ENCODE measurements at places on chromosomes 12 and 14.

- no peak for DNase-seq
Observed at GRCh38 chr12:28023156-28023887, 50.8 kb upstream of the PTHLH start.

- DNase-seq: peak; percentile 4
Observed at GRCh38 chr12:120584343-120585149, 3.3 kb upstream of the POP5 start.

- no peak for DNase-seq
Observed at GRCh38 chr12:27545665-27546064, 21.7 kb downstream of the PPFIBP1 start.

GRCh38 chr12:1839956-1840951 is 19.9 kb downstream of the LRTM2 start:
- no peak for DNase-seq

GRCh38 chr14:96584199-96584906 is 82.2 kb downstream of the PAPOLA start:
- peak; percentile 54 for DNase-seq

DNA sequence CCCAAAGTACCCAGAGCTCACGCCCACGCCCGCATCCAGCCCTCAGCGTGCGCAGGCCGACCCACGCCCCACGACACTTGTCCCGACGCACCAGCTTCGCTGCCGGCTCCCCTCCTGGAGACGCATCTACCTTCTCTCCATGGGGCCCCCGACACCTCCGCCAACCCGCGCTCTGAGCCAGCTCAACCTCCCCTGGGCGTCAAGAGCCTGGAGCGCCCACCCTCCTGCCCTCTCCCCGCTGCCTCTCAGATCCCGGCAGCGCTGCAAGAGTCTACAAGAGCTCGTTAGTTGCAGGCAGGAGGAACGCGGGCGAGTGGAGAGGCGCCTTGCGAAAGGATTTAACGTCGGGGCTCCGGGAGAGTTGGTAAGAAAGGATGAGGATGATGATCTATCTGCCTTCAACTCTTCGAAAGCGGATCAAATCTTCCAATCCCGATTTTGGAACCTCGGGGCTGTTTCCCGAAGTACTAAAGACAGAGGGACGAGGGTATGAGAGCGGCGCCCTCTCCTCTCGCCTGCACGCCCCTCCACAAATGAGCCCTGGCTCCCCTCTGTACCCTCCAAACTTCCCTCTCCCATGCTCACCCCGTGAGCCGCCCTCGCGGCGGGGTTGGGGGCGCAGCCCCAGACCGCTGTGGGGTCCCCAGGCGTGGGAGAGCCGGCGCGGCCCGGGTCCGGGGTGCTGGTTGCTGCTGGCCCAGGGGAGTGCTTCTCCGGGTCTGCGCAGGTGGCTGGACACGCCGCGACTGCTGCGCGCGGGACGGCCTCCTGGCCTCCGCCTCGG is 979 bp downstream of the LTBP2 start:
- DNase-seq: no peak

DNA sequence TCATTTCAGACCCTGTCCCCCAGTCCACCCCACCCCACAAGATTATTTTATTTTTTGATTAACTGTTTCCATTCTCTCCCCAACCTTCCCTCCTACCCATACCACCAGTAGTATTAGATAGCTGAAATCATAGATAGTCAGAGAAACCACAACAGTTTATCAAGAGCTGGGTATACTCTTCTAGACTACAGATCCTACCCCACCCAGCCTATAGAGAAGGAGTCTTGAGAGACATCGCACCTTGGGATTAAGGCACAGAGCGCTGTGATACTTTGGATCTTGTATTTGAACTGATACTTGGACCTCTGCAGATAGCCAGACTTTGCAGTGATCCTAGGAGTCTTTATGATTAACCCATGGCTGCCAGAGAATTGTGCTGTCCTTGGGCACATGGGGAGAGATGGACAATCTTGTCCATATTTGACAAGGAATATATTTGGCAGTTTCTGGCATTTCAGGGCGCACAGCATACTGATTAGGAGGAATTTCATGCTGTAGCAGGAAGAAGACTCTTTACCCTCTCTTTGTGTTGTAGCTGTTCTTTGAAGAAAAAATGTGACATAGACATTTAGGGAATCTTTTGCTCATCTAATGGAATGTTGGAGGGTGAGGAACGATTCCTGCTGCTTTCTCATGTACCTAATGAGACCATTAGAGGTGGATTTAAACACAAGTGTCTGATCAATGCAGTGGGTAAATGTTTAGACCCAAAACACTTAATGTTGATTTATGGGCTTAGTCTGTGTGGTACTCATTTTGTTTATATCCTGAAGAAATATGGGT is 982 bp downstream of the RBMS2 start:
- no peak for DNase-seq

GRCh38 chr12:22480016-22480415 is 64.3 kb downstream of the C2CD5 start:
- no peak for DNase-seq

DNA sequence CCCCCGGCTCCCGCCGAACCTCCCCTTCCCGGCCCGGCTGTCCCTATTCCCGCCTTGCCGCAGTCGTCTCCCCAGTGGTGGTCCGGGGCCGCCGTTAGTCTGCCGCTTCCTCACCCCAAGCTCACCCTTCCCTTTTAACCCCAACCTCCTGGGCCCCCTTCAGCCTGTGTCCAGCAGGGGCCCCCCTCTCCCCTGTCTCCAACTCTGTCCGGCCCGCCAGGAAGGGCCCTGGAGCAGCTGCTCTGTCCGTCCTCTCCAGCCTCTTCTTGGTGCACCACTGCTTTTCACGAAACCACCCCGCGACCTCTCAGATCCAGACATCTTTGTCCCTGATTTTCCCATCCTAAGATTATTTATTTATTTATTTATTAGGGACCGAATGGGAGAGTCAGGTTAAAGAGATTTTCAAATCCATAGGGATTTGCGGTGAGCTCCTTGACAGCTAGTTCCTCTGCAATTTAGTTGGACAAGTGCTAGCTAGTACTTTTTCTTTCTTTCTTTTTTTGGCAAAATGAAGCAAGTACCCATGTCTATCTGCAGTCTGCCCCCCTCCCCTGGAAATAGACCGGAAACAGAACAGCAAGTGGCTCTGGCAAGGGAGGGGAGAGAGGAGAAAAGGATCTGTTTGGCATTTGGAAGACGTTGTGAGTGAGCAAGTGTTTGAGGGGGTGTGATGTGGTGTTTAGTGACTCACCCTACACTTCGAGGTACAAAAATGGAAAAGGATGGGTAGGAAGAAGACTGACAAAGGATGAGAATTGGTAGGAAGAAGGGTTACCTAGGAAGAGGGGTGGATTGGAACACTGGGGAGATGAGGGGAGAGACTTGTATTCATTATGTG is 632 bp downstream of the UBR7 start:
- DNase-seq: peak; percentile 56

DNA sequence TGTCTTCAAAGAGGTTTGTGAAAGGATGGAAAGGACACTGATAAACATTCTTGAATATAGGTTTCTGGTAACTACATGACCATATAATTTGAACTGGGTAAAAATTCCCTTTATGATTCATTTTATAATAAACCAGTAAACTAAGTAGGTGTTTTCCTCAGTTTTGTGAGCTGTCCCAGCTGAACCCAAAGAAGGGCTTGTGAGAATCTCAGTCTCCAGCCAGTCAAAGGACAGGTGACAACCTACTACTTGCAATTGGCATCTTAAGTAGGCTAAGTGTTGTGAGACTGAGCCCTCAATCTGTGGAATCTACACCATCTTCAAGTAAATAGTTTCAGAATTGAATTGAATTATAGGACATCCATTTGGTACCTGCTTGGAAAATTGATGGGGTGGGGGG is 75.2 kb downstream of the MYF5 start:
- no peak for DNase-seq

DNA sequence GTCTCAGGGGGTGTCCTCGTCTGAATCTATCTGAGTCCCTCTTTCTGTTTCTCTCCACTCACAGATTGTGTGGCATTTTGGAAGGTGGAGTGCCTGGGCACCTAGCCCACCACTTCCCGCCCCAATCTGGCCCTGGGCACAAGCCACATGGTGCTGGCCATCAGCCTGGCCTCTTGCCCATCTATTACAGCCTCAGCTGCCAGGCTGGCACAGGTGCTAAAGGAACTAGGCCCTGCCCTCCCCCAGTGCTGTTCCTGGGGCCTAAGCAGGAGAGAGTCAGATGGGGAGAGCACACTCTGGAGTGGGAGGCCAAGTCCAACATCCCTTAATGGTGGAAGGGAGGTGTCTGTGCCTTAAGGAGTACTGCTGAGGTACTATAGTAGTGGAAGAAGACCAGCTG is 8.3 kb upstream of the CALCOCO1 start:
- no peak for DNase-seq

DNA sequence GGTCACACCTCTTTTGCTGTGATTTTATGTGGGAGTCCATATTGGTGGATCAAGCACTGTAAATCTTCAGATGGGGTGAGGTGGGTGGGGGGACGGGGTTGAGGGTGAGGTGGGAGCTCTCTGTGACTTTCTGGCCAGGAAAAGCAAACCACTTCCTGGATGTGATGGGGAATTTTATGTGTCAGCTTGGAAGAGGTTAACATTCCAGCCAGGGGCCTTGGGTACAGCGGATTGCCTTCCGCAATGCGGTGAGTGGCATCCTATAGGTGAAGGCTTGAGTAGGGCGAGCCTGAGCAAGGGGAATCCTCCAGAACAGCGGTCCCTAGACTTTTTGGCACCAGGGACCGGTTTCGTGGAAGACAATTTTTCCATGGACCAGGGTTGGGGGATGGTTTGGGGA is 36.2 kb downstream of the DLK1 start:
- DNase-seq: no peak

DNA sequence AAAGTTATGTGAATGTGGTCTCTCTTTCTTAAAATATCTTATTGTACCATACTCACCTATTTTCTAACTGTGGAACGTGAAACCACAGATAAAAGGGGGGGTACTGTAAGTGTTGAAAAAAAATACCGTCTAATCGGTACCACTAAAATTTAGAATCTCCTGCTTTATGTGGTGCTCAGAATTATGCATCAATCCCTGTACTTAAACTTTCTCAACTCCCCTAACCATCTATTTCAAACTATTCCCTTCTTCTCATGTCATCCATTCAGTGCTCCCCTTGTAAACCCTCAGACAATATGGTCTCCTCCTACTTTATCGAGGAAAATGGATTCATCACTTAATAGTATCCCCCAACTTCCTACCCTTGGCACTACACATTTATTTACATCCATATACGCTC is 23.7 kb downstream of the DEPDC4 start:
- DNase-seq: no peak

DNA sequence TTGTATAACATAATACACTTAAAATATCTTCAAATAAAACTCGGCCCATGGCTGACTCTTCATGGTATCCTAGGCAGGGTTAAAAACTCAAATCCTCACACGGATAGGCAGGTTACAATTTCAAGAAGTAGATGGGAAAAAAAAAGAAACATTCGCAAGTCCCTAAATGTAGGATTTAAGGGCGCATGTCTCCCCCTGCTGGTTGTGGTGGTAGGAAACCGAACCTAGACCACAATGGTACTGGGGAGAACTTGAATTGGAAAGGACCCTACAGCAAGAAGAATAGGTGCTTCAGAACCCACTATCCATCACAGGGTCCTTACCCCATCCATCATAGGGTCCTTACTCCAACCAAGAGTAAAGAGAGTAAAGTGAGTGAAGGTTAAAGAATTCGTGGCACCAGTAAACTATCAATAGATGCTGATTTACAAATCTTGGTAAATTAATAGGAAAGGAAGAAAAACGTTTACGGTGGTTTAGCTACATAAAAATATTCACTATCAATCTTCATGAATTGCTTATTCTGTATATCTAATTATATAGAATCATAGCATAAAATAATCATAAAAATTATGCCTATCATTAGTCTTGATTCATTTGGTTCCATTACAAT is 3.3 kb upstream of the CIPC start:
- DNase-seq: peak; percentile 77

- DNase-seq: no peak
Observed at GRCh38 chr14:22973217-22974032, 8.9 kb downstream of the AJUBA start.

DNA sequence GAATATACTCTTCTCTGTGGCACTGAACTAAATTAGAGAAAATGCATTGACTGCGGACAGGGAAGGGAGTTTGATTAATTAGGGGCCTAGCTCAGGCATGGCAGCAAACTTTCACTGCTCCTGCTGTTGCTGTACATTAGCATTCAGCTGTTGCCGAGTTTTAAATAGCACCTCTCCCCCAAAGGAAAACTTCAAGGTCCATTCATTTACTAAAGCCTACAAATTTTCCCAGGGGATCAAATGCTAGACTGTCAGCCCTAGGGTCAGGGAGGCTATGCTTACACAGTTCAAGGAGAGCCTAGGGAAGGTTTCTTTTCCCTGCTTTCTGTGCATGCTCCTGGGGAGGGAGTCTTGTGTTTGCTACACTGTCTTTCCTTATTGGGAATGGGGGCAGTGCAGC is 60.0 kb upstream of the GZMB start:
- DNase-seq: no peak

DNA sequence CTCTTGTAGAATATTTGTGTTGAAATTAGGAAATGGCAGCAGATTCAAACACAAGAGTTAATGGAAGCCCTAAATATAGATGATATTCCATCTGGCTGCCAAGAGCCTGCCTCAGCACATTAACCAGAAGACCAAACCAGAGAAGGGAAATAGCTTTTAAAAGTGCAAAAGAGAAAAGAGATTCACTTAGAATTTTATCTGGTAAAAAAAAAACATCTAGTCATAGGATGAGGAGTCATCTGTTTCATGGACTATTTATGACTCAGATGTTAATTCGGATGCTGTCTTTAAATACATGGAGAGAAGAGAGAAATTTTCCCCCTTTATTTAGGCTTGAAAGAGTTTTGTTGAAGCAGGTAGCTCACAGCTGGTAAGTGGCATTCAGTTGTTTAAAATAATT is 201.6 kb upstream of the NUDT4 start:
- no peak for DNase-seq

GRCh38 chr12:49673446-49674317 is 33.5 kb downstream of the FMNL3 start:
- peak; percentile 73 for DNase-seq

DNA sequence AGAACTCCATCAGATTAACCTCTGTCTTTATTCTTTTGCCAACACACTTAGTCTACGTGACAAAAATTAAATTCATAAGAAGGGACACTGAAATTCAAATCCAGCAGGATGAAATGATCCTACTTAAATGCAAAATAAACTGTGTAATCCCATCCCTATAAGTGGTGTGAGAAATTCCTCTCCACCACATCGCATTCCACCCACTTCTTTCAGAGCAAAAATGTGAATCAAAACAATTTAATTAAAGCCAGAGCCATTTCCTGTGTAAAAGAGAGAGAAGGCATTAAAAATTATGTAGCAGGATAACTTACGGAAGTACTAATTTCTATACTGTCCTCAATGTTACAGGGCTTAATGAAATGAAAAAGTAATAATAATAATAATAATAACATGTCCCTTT is 844.3 kb downstream of the GALC start:
- no peak for DNase-seq

- no peak for DNase-seq
Observed at GRCh38 chr12:94987801-94988200, 15.7 kb downstream of the NDUFA12 start.

GRCh38 chr12:80766210-80766609 is 49.5 kb downstream of the MYF5 start:
- DNase-seq: no peak
